ENCODE measurements at places on chromosomes 6 and 20.

DNA sequence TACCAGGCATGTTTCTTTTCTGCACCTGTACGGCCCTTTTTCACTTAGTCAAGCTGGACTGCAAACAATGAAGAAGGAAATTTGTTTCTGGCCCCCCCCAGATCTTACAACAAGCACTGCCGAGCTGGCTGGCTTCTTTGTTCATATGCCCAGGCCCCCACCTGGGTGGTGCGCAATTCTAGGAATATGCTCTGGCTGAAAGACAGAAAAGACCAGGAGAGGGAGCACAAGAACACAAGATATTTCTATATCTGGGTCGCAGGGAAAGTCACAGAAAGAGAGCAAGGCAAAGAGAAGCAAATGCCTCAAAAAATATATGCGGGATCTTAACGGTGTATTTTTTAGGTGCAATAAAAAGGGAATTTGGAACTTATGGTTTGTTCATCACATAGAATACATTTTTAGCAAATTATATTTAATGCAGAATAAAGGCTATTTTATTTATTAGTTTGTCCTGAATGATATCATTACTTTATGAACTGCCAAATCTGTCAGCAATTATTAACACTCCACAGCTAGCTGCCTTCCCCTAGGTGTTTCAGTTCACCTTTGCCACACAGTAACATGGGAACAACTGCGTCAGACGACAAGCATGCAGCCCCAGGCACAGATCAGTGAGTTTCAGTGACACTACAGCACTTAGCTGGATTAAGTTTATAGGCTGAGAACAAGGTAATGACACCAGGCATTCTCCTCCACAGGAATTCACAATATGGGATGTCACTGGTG, 76.5 kb downstream of the GJA10 start:
- DNase-seq, result no peak

- no peak for DNase-seq
Measured at GRCh38 chr20:64168381-64169090, 4.3 kb downstream of the MYT1 start.

GRCh38 chr6:108260809-108261569, at the start of gene SNX3:
Gene SNX3, minus strand, starts transcription at chr6:108261040. Its CDS starts 119 bp downstream, at chr6:108260921.
- DNase-seq, result peak; percentile 87

DNA sequence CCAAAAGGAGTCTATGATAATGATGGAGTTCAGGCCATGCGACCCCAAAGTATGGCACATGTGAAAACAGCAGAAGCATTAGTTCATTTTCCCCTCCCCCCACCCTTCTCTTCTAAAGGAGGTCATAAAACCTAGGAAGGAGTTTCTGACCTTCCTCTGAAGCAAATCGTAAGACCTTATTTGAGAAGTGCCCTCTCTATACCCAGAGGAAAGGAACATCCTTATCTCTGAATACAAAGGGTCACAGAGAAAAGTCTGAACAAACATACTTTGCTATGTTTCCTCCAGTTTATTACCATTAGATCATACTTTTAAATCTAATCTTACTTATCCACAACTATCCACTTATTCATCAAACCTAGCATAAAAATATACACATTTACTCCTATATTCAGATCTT, 48.6 kb downstream of the SLX4IP start:
- DNase-seq, result no peak

DNA sequence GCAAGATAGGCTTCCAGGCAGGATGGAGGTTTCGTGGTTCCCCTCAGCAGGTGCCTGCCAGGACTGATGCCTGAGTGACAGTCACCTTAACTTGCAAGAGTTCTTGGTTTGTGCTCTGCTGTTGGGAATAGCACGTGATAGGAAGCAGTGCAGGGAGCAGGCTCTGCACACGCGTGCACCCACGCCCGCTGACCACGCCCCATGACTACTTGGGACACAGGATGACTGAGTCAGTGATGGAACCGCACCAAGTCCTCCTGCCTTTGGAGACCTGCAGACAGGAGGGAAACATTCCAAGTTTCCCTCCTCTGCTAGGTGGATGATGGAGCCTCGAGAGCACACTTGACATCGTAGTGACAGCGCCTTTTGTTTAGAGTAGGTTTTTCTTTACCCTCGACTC, 164.2 kb downstream of the DTNBP1 start:
- no peak for DNase-seq

- DNase-seq, result no peak
Measured at GRCh38 chr20:8967641-8968245, 101.1 kb upstream of the PLCB4 start.

GRCh38 chr6:107611094-107611810, 121.3 kb downstream of the SOBP start:
- DNase-seq, result no peak

DNA sequence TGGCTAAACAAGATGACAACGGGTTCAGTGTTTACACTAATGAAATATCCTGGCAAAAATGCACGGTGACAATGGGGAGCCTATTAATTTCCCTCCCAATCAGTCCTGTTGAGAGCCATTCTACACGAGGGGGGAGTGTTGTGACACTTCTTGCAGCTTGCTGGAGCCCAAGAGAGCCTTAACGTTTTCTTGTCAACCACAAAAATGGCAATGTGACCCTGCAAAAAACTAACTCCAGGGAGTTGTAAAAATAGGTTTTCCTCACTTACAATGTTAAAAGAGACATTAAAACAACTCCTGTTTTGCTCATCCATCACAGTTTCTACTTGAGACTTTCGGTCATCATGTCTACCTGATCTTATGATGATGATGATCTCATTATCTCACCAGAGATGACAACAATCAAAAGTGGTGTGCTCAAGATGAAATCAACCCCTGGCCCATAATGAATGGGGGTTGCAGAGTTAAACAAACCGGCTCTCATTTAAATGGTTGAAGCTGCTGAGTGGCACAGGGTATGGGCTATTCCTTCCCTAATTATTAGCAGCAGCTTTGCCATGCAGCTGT, 57.9 kb downstream of the GJA10 start:
- no peak for DNase-seq

DNA sequence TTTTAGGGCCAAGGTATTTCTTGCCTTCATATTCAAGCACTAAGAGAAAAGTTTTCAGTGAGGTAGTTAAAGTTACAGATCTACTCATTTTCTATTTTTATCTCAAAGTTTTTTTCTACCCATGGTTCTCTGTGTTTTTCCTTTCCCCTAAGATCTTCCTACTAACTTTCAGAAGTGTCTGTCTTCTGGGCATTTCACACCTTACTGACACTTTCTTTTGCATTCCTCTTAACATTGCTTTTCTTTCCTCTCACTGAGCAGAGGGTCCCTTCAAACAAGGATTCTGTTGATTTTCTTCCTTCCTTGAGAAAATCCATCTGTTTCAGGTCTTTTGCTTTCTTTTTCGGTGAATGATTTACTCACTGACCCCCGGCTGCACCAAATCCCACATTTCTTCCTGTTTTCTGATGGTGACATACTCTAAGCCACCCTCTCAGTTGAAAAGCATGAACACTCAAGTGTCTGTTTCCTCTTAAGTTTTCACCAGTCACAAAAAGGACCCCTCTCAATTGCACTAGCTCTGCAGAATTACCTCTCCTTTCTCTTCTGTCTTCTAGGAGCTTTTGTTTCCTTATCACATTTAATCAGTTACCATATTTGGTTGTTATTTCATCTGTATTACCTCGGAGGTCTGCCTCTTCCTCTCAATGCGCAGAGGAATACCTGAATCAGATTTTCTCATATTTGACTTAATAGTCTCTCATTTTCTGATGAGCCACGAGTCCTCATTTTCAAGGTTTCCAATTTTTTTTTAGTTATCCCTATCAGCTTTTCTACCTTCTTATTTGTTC, 73.5 kb upstream of the RNF217 start:
- no peak for DNase-seq

DNA sequence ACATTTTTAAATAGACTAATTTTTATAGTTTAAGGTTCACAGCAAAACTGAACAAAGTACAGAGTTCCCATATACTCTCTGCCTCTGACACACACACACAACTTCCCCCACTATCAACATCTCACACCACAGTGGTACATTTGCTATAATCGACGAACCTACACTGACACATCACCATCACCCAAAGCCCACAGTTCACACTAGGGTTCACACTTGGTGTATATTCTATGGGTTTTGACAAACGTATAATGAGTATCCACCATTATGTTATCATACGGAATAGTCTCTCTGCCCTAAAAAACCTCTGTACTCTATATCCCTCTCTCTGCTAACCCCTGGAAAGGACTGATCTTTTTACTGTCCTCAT, 15.6 kb downstream of the TMEM30A start:
- no peak for DNase-seq

GRCh38 chr6:107114213-107114925, 946 bp downstream of the BEND3 start:
- peak; percentile 57 for DNase-seq

- DNase-seq, result no peak
Measured at GRCh38 chr6:138557147-138557546, 57.9 kb upstream of the NHSL1 start.

- DNase-seq, result no peak
Measured at GRCh38 chr20:10412591-10413408, 21.2 kb downstream of the MKKS start.

DNA sequence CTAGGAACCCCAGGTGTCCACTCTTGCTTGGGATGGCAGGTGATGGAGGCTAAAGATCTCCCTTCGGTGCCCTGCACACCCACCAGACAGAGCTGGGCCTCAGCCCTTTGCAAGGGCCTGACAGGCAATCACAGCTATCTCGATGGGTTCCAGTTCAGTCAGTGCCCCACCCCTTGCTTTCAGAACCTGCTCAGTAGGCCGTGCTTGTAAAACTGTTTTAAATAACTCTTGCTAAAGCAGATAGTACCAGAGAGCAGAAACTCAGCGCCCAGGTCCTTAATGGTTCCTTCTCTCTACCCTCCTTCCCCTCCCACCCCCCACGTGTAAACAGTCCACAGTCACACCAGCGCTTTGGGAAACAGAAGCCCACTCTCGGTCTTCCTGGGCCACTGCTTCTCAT, 39.2 kb downstream of the C6orf132 start:
- no peak for DNase-seq

DNA sequence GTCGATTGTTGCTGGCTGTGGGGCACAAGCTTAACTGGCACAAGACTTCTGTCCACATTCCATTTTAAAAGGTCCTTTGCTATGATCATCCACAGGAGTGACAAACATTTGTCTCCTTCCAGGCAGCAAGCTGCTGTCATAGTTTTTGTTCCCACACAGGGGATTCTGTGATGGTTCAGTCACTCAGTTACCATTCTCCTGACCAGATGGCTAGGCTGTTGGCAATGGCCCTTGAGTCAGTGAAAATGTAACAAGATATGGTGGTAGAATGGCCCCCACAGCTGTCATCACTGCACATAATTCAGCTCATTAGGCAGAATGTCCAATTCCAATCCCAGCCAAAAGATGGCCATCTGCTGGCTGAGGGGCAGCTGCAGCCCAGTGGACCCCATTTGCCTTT, 13.7 kb downstream of the BPIFA1 start:
- no peak for DNase-seq

DNA sequence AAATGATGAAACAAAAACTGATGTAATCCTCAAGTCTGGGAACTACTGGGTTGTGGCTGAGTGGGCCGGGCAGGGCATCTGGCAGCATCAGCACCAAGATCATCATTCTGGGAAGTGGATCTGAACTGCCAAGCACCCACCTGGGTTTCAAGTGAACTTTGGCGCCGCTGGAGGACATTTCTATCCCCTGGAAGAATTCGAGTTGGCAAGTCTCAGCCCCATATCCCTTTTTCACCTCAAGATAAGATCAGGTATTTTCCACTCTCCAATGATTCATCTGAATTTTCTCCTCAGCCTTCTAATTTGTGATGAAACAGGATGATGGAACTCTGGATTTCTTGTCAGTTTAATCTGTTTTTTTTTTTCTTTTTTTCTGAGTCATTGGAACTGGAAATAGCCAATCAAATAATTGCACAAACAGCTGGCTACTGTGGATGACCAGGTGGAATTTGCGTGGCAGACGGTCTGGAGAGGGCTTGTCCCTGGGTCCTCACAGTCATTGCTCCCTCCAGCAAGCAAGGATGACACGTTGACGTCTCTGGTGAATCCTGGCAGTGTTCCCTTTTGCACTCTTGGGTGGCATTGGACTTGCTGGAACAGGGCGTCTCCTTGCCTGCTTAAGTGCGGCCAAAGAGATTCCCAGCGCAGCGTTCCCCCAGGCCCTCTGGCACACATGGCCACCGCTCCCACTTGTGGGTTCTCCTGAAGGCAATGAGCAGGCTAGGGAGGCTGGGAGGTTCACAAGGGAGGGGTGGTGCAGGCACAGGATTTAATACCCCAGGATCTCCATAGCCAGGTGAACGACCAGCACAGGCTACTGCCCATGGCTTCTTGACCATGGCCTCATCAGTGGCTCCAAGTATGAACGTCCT, 80.4 kb downstream of the DHX35 start:
- no peak for DNase-seq

DNA sequence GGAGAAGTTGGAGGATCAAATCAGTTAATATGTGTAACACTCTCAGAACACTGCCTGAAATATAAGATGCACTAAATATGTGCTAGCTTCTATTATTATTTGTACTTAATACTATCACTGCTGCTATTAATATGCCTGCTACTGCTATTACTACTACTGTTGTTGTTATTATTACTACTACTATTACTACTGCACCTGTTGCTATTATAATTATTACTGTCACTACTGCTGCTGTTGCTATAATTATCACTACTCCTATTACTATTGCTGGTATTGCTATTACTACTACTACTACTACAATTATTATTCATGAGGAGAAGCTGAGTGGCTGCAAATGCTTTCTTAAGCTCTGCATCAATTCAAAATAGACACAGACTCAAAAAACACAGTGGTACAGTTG, 16.7 kb upstream of the SSTR4 start:
- no peak for DNase-seq

DNA sequence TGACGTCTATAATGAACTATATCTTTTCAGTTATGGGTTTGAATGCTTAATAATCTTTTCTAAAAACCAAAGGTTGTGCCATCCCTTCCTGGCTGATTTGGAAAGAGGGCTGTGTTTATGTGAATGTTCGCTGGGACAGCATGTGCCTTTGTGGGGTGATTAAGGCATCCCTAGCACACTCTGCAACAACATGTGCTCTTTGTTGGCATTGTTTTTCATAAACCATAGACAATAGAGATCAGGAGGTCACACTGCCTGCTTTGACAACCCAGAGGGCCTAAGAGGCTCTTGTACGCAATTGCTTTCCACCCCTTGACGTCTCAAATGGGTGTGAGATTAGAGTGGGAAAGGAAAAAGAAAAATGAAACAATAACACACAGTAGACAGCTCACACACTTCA, 116.0 kb downstream of the LRRC1 start:
- DNase-seq, result no peak

DNA sequence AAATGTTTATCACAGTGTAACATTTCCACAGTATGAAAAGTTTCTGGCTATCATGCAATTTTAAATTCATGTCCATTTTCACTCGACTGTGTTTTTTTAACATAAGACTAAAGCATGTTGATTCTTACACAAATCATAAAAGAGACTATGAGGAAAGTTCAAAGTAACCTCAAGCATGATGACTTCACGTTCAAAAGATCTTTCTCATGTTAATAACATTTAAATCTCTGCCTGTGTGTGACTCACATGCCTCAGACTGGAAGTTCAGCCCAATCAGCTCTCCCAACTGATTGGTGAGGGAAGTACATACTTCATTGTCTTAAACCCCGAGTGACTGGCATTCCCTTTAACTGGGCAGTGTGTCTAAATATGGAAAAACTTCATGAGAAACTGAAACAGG, 37.4 kb downstream of the ATXN1 start:
- no peak for DNase-seq

GRCh38 chr6:131101911-131102680, 33.2 kb upstream of the AKAP7 start:
- no peak for DNase-seq

- DNase-seq, result no peak
Measured at GRCh38 chr20:10185741-10186558, 32.7 kb upstream of the SNAP25 start.

- DNase-seq, result no peak
Measured at GRCh38 chr6:163668061-163668426, 253.5 kb downstream of the QKI start.
